HT-29 (cell line): ENCODE measurements at places on chromosomes 2 and 18. TPM values are rescaled to one million over a fixed set of nuclear protein-coding genes. Genes with fewer than 3 reads are reported as not detected.

Gene GNLY
- not detected in 2 replicates for total RNA-seq

Gene LCLAT1
- 14.6 and 15.1 TPM in 2 replicates for total RNA-seq

Gene MYO7B
- total RNA-seq = 4.8 and 5.4 TPM in 2 replicates

- no peak for DNase-seq
Measured at GRCh38 chr18:10860928-10861327, 288.4 kb downstream of the PIEZO2 start.

DNA sequence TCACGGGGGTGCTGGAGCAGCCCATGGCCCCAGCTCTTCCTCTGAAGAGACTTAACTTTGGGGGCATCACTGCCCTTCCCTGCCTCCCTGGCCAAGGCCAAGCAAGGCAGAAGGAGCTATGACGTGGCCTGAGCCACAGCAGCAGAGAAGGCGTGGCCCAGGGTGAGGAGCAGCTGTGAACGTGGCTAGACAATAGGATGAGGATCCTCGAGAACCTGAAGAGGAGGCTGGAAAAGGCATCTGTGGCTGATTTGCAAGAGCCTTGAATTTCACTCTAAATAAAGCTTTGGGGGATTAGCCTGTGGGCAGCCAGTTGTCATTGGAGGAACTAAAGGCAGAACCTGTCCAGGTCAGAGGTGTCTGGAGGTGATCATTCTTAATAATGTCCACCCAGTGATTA, 652.9 kb upstream of the ID2 start:
- DNase-seq = no peak

DNA sequence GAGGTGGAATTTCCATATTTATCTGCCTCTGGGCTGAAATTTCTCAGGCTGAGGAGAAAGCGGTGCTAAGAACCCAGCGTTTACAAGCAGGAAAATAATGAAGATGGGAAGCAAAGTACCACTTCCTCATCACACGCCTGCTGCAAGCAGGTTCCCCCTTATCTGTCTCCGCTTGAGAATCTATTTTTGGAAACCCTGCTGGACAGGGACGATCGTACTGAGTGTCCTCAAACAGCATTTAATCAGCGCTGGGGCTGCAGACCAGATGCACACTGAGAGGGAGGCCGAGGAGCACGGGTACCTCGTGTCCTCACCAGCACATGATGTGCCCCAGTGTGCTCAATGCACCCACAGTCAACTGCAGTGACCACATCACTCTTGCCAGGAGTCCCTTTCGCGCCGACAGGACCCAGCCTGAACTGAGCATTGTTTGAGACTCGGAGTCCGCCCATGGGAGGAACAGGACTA, 160.4 kb downstream of the HDAC4 start:
- DNase-seq = no peak

GRCh38 chr2:188664416-188664815, 309.8 kb upstream of the COL3A1 start:
- DNase-seq = no peak

- no peak for DNase-seq
Measured at GRCh38 chr2:235500110-235500760, 6.4 kb downstream of the AGAP1 start.

DNA sequence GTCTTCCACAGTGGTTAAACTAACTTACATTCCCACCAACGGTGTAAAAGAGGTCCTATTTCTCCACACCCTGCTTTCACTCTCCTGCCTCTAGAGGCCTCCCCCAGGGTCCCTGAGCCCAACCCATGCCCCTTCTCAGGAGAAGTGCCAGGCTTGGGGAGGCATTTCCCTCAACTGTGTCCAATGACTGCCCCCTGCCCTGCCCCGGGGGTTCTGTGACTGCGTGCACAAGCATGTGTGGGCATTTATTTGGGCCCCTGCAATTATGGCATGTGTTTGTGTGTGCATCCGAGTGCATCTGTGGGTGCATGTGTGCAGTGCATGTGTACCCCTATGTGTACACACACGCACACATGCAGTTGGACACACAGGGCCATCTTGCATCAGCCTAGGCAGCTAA, 57.3 kb downstream of the INHBB start:
- DNase-seq = no peak

- DNase-seq = no peak
Measured at GRCh38 chr2:95061601-95062183, 36.2 kb downstream of the MAL start.

- DNase-seq = no peak
Measured at GRCh38 chr18:25250474-25250851, 101.5 kb downstream of the ZNF521 start.

GRCh38 chr2:10240911-10241610, 61.6 kb upstream of the HPCAL1 start:
- DNase-seq = no peak

DNA sequence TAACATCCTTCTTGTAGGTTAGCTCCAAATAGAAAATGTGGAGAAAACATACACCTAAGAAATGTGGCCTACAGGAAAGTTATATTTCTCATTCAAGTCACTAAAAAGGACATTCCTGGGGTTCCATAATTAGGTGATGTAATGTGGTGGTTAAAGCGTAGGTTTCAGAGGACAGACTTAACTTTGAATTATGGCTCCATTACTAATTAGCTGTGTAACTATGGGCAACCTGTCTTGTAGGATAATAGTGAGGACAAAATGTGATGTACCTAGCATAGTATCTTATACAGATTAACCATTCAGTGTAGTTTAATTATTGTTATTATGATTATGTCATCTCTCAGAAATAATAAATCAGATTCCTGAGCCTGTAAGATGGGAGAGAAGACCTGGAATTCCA, 602.5 kb downstream of the TSN start:
- no peak for DNase-seq

DNA sequence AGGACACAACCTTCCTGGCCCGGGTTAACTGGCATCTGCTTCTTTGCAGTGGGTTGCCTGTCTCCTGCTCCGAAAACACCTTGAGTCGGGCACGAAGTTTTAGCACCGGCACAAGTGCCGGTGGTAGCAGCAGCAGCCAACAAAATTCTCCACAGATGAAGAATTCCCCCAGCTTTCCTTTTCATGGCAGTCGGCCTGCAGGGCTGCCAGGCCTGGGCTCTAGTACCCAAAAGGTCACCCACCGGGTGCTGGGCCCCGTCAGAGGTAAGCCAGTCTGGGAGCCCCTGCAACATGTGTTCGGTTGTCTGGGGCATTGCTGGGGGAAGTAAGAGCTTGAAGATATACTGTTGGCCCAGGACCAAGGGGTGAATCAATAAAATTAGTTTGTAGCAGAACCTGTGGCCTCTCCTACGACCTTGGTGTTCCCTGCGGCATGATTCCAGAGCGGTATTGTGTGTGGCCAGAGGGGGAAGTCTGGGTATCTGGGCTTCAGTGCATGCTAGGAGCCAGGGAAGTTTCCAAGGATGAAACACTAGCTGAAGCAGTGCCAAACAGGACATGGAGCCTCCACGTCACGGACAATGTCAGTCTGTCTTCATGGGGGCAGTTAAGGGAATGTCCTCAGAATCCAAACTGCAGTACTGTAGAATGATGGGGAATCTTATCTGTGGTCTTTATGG, 7.8 kb downstream of the AGBL5 start:
- no peak for DNase-seq

DNA sequence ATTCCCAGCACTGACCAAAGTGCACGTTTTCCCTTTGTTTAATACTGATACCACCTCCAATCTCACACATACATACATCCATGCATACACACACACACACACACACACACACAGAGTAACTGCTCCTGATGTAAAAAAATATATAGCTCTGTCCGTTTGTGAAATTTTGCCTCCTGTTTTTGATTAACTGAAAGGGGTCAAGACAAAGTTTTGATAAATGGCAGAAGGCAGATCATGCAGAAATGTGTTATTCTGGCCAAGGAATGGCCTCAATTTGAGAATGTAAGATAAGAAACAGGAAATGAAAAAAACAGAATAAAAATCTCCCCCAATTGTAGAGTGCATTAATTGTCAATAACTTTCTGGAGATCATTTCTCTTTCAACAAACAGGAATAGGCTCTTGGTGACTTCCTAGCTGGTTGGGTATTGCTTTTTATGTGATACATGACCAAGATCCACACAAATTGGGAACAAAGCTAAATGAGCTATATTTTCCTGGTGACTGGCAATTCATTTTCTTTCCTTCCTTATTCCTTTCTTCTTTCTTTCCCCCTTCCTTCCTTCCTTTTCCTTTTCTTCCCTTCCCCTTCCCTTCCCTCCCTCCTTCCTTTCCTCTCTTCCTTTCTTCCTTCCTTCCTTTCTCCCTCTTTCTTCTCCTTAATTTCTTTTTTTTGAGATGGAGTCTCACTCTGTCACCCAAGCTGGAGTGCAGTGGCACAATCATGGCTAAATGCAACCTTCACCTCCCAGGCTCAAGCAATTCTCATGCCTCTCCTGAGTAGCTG, 88.9 kb upstream of the PMAIP1 start:
- DNase-seq = no peak

- no peak for DNase-seq
Measured at GRCh38 chr2:189797902-189798301, 13.7 kb downstream of the PMS1 start.
